SK-N-SH treated with all-trans-retinoic acid at 6 μM for 48 hours (cell line): ENCODE measurements at places on chromosomes 1 and 21.

- ATAC-seq, result no peak
Measured at GRCh38 chr1:34140011-34140676, 24.9 kb downstream of the CSMD2 start.

DNA sequence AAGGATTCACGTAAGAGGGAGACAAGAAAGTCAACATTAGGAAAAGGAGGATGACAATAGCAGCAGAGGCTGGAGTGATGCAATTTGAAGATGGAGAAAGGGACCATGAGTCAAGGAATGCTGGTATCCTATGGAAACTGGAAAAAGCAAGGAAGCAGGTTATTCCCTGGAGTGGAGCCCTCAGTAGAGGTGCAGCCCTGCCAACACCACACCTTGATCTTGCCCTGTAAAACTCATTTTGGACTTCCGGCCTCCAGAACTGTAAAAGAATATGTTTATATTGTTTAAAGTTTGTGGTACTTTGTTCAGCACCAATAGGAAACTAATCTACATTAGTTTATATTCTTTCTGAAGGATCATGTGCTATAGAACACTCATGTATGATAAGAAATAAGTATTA lies 19.6 kb upstream of the CLDN17 start:
- ATAC-seq, result no peak

DNA sequence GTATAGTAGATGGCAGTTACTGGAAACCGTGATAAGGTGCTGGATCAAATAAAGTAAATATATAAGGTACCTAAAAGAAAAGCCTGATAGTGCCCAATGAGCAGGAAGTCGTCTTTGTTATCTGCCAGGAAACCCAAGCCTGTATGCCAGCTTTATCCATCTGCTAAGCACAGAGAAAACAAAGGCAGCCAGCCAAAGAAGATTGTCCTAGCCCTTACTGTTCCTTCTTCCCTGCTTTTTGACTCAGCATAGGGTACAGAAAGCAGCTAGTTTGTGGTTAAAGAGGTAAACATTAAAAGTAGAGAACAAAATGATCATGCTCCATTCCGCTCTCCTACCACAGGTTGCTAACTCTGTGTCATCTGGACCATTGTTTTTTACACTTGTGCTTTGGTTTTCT lies 10.1 kb downstream of the KRTAP22-2 start:
- no peak for ATAC-seq

- ATAC-seq, result peak; percentile 70
Measured at GRCh38 chr1:28329395-28330153, 734 bp downstream of the MED18 start.

- no peak for ATAC-seq
Measured at GRCh38 chr1:64896551-64896950, 69.8 kb downstream of the JAK1 start.

DNA sequence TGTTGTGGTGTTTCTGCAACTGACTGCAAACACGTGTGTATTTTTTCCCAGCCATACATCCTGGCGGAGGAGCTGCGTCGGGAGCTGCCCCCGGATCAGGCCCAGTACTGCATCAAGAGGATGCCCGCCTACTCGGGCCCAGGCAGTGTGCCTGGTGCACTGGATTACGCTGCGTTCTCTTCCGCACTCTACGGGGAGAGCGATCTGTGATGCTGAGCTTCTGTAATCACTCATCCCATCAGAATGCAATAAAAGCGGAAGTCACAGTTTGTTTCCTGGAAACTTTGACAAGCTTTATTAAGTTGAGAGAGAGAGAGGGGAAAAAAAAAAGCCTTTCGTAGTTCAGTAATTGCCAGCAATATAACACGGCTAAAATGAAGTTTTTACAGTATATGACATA lies 32.7 kb upstream of the MTR start:
- ATAC-seq, result no peak

- no peak for ATAC-seq
Measured at GRCh38 chr1:74673351-74674111, at the start of gene ERICH3. Gene ERICH3, minus strand, starts transcription at chr1:74673792. Its CDS starts 273 bp downstream, at chr1:74673519.

DNA sequence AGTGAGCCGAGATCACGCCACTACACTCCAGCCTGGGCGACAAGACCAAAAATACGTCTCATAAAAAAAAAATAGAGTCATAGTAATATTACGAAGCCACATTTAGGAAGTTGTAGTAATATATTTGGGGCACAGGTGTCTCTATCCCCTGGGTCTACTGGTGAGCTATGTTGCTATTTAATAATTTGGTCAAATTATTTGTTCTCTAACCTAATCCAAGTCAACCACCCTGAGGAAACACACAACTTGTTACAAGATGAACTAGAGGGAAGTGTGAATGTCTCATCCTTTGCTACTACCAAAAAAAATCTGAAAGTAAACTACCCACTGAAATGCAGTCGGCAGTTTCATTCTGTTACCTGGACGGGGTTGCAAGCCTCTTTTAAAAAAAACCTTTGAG lies 35.3 kb downstream of the RGS8 start:
- ATAC-seq, result no peak
